Placental pericyte (primary cell): ENCODE measurements at places on chromosomes 13 and 19. TPM values are rescaled to one million over a fixed set of nuclear protein-coding genes. Genes with fewer than 3 reads are reported as not detected.

MYO16 gene
- under 0.01 and 0.29 TPM in 2 replicates for total RNA-seq

TRPC4 gene
- 3.9 and 6.3 TPM in 2 replicates for total RNA-seq

CTXN1 gene
- 0.88 and 4.6 TPM in 2 replicates for total RNA-seq

KCTD4 gene
- 0.29 TPM in 1 of 2 replicates, not detected in the other for total RNA-seq

GIPC3 gene
- under 0.01 and 0.14 TPM in 2 replicates for total RNA-seq

CD22 gene
- 1.7 TPM in 1 of 2 replicates, not detected in the other for total RNA-seq

CAMSAP3 gene
- not detected in 2 replicates for total RNA-seq

CNFN gene
- not detected in 2 replicates for total RNA-seq

MAMSTR gene
- total RNA-seq, result under 0.01 and 0.57 TPM in 2 replicates

LRRC25 gene
- total RNA-seq, result 0.14 and 0.44 TPM in 2 replicates
